Tongue (tissue), 3 donors: ENCODE measurements at places on chromosomes 7 and 10. TPM values are rescaled to one million over a fixed set of nuclear protein-coding genes. Genes with fewer than 3 reads are reported as not detected.

The OPN1SW gene
- not detected for total RNA-seq

The ASAH2B gene
- 2.1 TPM for total RNA-seq

The OPALIN gene
- total RNA-seq = not detected

The PPP1R3C gene
- total RNA-seq = 540 TPM

The INA gene
- total RNA-seq = 1.0 TPM

The NKX1-2 gene
- total RNA-seq = not detected

The SCART1 gene
- total RNA-seq = 3.1 TPM
